GM23338 (cell line): ENCODE measurements at places on chromosomes 1 and 21. TPM values are rescaled to one million over a fixed set of nuclear protein-coding genes. Genes with fewer than 3 reads are reported as not detected.

DNA sequence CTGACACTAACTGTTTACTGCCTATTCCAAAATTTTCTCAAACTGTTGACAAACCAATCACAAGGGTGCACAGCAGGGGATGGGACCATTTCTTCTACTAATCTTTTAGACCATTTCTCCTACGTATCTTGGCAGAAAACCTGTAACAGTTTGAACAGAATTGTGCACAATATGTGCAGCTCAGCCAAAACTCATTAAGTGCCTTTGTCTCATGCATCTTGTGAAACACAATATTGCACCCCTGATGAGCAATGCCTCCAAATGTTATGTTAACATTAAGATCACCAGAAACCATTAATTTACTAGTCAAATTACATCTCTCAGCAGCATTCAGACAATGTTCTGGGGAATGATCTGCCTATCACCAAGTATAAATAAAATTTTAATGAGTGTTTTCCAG, 247.5 kb downstream of the NRIP1 start:
- H3K27ac ChIP-seq = no peak overlapping the region
- no peaks in the 10 kb centered on the region for H3K27me3 ChIP-seq
- H3K4me3 ChIP-seq = no peak overlapping the region
- DNase-seq = no peak

DNA sequence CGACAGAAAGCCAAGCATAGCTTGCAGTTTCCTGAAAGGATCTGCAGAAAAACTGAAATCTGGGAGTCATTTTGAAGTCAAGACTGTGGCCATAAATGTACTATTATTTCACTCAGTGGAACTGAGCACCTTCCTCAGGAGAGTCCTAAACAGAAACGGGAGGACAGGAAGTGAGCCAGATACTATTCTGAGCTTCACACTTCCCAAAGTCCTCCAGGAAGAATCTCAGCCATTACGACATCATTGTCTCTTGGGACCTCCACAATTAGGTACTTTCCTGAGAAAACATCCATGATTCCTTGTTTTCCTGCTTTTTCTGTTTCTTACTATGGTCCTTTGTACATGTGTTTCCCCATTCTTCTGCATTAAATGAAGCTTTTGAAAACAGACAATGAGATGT, 299.2 kb upstream of the USP25 start:
- no peak overlapping the region for H3K27ac ChIP-seq
- DNase-seq = no peak
- H3K4me1 ChIP-seq = no peaks in the 10 kb centered on the region; the same call in 1 of the 2 replicates

GRCh38 chr1:149916898-149917252, 769 bp downstream of the SV2A start:
- peak overlapping the region; percentile 95 for H3K4me3 ChIP-seq
- H3K36me3 ChIP-seq = no peaks in the 10 kb centered on the region
- no peaks in the 10 kb centered on the region for H3K27me3 ChIP-seq

- no peaks in the 10 kb centered on the region for H3K27me3 ChIP-seq
- H3K4me3 ChIP-seq = no peak overlapping the region
- H3K27ac ChIP-seq = no peak overlapping the region
- DNase-seq = no peak
- H3K36me3 ChIP-seq = no peaks in the 10 kb centered on the region
These were observed 15.5 kb downstream of the SLC6A17 start for GRCh38 chr1:110165761-110166231.

- no peaks in the 10 kb centered on the region for H3K36me3 ChIP-seq
- DNase-seq = peak; percentile 85
- H3K4me1 ChIP-seq = no peaks in the 10 kb centered on the region
- H3K27ac ChIP-seq = no peak overlapping the region
- no peaks in the 10 kb centered on the region for H3K27me3 ChIP-seq
These were observed 11.6 kb downstream of the SCNN1D start for GRCh38 chr1:1291548-1292441.

DNA sequence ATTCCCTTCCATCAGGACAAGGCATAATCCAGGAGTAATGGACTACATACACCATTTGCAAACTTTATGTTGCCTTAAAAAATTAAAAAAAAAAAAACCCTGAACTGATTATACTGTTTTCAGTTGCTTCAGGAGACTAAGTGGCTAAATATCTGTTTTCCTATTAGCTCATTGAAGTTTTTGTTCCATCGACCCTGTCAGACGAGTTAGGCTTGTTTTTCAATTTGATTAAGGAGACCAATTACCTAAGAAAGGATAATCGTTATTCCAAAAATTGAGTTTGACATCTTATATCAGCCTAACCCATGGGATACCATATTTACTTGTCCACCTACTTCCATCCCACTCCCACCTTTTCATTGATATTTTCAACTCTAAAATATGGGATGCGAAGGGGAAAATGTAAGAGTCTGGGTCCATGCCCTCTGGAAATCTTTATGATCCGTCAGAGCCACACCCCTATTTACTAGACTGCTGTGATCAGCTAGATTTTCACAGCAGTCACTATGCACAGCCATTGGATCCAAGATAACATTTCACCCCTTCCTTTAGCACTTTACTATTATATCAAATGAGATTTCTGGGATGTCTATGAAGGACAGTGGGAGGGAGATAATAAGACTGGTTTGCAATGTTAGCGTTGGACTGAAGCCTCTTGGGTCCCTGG, 41.0 kb downstream of the IL12RB2 start:
- H3K4me3 ChIP-seq = no peak overlapping the region
- no peaks in the 10 kb centered on the region for H3K27me3 ChIP-seq
- H3K27ac ChIP-seq = no peak overlapping the region
- H3K4me1 ChIP-seq = peaks cover 5% of the 10 kb centered on the region
- no peak for DNase-seq
- H3K36me3 ChIP-seq = no peaks in the 10 kb centered on the region

The OR2L13 gene
- total RNA-seq = not detected in 2 replicates

The PLA2G5 gene
- 0.16 TPM in 1 of 2 replicates, not detected in the other for total RNA-seq

The VSIG8 gene
- total RNA-seq = not detected in 2 replicates

The GPR161 gene
- 11.6 and 13.6 TPM in 2 replicates for total RNA-seq

The CORT gene
- 0.16 TPM in 1 of 2 replicates, not detected in the other for total RNA-seq

The PCP4 gene
- total RNA-seq = 1.6 TPM in 1 of 2 replicates, not detected in the other
